ENCODE measurements at places on chromosomes 5 and 9.
A peak's percentile ranks its signal among the peaks of the same experiment; 100 is the strongest.

- no peak for DNase-seq
Observed at GRCh38 chr9:23811633-23812032, 14.4 kb downstream of the ELAVL2 start.

GRCh38 chr5:159208514-159209437 is 577 bp downstream of the RNF145 start:
- peak; percentile 26 for DNase-seq

- no peak for DNase-seq
Observed at GRCh38 chr9:100474924-100475276, 2.0 kb downstream of the TMEFF1 start.

DNA sequence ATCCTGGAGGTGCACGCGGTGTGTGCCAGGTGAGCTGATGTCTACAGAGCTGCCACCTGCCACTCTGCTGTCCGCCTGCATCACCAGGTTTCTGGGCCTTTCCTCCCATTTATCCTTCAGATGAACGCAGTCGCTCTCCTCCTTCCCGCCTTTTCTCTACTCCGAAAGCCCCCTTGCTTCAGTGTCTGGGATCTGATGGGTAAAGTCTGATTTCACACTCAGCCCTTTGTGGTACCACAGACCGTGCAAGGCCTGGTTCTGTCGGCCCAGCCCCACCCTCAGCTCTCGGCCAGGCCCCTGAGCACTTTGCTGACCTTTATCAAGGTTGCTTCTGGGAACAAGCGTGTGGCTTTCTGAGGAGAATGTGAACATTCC is 32.5 kb downstream of the GLT6D1 start:
- no peak for DNase-seq

GRCh38 chr5:140000332-140000731 is 42.8 kb downstream of the NRG2 start:
- DNase-seq, result no peak

DNA sequence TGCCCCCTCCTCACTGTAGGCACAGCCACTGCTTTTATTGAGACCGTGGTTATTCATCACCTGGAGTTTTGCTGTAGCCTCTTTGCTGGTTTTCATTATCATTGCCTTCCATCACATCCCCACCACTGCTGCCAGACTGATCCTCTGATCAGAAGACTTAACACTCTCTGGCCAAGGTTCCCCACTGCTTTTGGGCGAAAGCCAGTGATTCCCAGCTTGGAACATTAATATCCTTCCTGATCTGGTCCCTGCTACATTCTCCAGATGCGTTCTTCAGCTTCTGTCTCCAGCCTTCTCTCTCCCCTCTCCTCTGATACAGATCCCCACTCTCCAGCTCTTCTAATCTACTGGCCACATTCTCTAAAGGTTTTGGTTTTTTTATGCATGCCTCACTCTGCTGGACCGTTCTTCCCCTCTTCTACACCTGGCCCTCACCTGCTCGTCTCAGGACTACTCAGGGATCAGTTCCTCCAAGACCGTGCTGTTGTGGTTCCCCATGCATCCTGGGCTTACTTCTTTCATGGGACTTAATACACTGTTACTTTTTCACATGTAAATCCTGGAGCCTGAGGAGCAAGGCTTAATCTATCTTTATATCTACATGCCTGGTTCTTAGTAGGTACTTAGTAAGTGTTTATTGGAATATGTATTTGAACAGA is 115.0 kb downstream of the PRKACG start:
- no peak for DNase-seq

- DNase-seq, result no peak
Observed at GRCh38 chr5:81402192-81402930, 8.4 kb upstream of the ACOT12 start.

GRCh38 chr5:178996156-178996555 is 1.0 kb upstream of the GRM6 start:
- no peak for DNase-seq

DNA sequence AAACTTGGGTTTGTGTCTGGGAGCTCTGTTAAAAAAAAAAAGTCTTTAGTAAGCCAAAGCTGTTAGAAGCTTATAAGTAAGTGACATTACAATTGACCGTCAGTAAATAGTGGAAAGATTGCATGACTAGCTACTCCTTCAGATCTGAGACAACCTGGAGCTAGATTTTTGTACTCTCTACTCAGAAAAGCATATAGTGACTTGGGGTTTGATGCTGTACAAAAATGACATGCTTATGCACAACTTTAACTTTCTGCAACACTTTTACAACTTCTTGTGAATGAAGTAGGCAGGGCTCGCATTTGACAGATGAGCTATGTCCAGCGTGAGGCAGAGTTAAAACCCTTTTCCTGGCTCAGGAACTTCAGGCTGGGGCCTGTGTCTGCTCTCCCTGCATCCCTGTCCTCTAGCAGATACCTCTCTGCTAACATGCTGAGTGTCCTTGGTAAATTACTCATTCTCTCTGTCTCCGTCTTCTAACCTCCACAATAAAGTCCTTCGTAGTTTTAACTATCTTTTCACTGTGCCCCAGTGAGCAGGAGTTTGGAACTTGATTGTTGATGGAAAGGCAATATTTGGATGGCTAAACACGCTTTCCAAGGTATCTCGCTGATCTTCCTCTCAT is 471 bp upstream of the GHR start:
- no peak for DNase-seq

DNA sequence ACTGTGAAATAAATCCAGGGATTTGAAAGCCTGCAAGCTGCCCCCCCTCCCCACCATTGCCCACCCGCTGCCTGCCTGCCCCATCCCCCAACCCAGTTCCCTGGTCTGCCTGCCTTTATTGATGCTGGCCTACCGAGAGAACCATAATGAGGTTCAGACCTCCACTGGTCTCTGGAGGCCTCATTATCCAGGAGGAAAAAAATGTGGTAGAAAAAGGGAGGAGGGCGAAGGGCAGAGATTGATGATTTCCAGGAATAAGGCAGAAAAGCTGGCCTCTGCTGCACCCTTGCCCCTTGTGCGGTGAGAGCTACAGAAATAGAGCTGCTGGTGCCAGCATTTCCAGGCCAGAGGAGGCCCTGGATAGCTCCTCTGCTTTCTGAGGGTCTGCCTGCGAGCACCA is 216.1 kb downstream of the PAPPA start:
- DNase-seq, result no peak

GRCh38 chr9:101582553-101582952 is 12.2 kb downstream of the PPP3R2 start:
- DNase-seq, result no peak

- no peak for DNase-seq
Observed at GRCh38 chr5:74034733-74035132, 408.7 kb downstream of the ARHGEF28 start.

GRCh38 chr5:32531885-32532520 is 53.4 kb upstream of the SUB1 start:
- no peak for DNase-seq

DNA sequence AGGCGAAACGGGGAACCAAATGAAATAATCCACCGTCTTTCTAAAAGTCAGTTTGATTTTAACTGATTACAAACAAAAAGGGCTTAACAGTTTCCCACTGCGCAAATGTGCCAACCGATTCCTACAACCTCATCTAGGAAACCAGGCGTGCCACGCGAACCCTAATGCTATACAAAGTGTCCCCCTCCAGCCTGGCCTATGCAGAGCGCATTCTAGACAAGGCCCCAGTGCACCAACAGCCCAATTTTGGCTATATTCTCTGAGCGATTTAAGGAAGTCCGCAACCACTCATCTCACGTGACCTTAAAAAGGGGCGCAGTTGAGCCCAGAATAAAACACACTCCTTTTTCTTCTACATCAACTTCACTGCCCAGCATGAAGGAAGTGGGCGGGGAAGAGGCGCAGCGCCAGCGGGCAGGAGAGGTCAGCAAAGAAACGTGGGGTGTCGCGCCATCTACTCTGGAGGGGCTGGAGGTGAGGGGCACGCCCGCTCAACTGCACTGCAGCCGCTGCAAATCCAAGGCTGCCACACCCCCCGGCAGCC is 779 bp downstream of the FAM13B start:
- DNase-seq, result no peak

DNA sequence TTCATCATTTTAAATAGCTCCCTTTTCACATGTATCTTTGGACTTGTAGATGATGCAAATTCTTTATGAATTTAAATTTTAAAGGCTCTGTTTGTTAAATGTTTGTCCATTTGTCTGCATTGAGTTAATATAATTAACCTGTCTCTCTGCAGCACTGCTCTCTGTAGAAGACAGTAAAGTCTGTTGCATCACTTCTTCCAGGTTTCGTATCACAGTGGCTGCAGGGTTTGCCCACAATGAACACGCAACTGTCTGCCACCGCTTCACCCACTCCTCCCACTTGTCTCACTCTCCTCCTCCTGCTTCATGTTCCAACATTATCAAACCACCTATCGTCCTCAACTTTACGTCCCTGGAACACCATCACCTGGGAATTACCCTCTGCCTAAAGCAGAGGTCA is 231.3 kb upstream of the SLC30A5 start:
- no peak for DNase-seq

- peak; percentile 50 for DNase-seq
Observed at GRCh38 chr5:1137567-1138444, 25.9 kb upstream of the SLC12A7 start.

GRCh38 chr5:139460455-139460854 is 2.1 kb downstream of the ECSCR start:
- no peak for DNase-seq

GRCh38 chr5:81763294-81763928 is 12.5 kb upstream of the SSBP2 start:
- no peak for DNase-seq

- DNase-seq, result no peak
Observed at GRCh38 chr9:15086156-15086763, 176.0 kb upstream of the FREM1 start.

- DNase-seq, result no peak
Observed at GRCh38 chr9:121783521-121784507, 132.4 kb downstream of the DAB2IP start.

DNA sequence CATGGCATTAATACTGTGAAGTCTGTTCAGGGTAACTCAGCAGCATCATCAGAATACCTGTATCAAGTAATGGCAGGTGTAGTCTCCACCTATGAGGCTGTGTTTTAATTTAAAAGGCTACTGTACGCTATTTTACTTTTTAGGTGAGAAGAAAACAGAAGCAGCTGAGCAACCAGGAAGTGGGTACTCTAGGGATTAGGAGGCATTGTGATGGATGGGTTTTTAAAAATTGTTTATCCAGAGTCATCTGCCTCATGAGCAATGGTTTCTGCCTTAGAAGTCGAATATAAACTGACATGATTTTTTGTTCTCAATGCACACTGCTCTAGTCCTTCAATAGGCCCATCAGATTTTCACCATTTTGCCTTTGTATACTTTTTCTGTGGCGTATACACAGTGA is 42.6 kb downstream of the PSIP1 start:
- no peak for DNase-seq

- no peak for DNase-seq
Observed at GRCh38 chr5:174245516-174246075, 200.1 kb downstream of the NSG2 start.

GRCh38 chr5:5551499-5551898 is 129.0 kb downstream of the ICE1 start:
- DNase-seq, result no peak

DNA sequence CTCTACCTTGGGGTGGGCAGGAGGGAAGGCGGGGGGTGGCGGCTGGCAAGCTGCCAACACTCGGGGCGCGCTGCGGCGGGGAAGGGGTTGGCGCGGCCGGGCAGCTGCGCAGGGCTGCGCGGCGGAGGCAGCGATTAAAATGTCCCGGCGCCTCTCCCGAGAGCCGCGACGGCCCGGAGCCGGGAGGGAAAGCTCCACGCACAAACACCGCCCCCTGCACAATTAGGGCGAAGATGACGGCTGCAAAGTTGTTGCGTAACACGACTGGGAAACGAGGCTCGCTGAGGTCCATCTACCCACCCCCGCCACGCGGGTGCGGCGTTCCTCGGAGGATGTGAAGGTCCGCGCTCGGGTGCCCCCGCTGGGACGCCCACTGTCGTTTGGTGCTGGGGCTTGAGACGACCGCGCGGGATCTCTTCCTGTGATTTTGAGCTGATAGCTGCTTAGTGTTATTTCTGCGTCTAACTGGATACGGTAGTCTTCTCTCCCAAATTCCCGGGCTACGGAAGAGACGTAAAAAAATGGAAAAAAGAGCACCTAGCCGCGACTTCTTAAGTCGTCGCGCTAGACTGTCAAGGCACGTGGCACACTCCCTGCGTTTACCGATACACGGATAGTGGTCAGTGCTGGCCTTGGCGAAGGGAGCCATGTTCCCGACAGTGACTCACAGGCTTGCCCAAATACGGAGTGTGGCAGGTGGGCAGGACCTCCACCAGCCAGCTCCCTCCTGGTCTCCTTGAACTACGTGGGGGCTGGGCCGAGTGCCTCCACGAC is 958 bp upstream of the NFIL3 start:
- DNase-seq, result no peak

GRCh38 chr5:14082973-14083372 is 60.2 kb upstream of the TRIO start:
- no peak for DNase-seq

DNA sequence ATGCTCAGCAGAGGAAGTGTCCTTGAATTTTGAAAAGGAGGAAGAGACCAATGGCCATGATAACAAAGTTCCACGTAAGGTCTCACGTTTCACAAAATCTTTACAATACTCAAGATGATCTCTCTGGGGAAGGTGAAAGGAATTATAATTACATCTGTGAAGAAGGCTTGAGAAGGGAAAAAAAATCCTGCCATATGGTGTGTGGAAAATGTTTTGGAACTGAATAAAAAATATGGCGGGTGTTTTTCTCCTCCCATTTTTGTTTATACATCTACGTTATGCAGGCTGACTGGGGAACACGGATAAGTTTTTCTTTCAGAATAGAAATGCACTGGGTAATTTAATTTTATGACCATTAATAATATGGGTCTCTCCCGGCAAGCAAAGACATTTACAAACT is 425.6 kb upstream of the BRINP1 start:
- DNase-seq, result no peak

DNA sequence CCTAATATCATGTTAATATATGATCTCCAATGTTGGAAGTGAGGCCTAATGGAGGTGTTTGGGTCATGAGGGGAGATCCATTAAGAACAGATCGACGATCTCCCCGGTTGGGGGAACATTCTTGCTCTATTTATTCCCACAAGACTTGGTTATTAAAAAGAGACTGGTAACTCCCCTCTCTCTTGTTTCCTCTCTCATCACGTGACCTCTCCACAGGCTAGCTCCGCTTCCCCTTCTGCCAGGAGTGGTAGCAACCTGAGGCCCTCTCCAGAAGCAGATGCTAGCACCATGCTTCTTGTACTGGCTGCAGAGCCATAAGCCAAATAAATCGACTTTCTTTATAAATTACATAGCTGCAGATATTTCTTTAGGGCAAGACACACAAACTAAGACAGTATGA is 794.4 kb downstream of the MTRR start:
- DNase-seq, result no peak

DNA sequence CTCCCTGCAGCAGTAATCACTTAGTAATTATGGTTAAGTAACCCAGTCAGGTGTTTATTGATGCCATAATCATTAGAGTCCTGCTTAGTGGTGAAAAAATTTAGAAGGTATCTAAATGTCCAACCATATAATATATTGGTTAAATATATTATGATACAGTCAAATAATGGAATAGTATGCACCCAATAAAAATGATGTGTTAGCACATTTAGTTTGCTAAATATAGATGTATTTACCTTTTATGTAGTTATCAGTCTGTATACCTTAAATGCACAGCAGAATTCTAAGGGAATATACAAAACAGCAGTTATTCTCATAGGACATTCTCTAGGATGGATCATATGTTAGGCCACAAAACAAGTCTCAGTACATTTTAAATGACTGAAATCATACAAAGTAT is 90.4 kb downstream of the PRKACG start:
- no peak for DNase-seq

GRCh38 chr5:103369125-103370120 is 110.9 kb downstream of the MACIR start:
- no peak for DNase-seq

GRCh38 chr5:57524348-57525060 is 41.9 kb upstream of the ACTBL2 start:
- DNase-seq, result no peak

Measured in hematopoietic multipotent progenitor cell treated with erythropoietin and hydrocortisone succinate and interleukin-3 and kit ligand, for 15 days (in vitro differentiated cells).